ENCODE measurements at places on chromosomes 16 and 17. TPM values are rescaled to one million over a fixed set of nuclear protein-coding genes. Genes with fewer than 3 reads are reported as not detected.

KCNAB3 gene
- 2.9 TPM for total RNA-seq

EVPL gene
- 1.6 TPM for total RNA-seq

TVP23A gene
- 0.47 TPM for total RNA-seq

C16orf89 gene
- total RNA-seq, result 3.8 TPM

COG4 gene
- total RNA-seq, result 29.6 TPM

IRX5 gene
- not detected for total RNA-seq

SEPTIN12 gene
- total RNA-seq, result not detected

KCNH6 gene
- total RNA-seq, result not detected

ACSM2A gene
- not detected for total RNA-seq

SP2 gene
- total RNA-seq, result 5.7 TPM

GRCh38 chr17:19238167-19238505 is 970 bp downstream of the EPN2 start:
- DNase-seq, result peak; percentile 21

DNA sequence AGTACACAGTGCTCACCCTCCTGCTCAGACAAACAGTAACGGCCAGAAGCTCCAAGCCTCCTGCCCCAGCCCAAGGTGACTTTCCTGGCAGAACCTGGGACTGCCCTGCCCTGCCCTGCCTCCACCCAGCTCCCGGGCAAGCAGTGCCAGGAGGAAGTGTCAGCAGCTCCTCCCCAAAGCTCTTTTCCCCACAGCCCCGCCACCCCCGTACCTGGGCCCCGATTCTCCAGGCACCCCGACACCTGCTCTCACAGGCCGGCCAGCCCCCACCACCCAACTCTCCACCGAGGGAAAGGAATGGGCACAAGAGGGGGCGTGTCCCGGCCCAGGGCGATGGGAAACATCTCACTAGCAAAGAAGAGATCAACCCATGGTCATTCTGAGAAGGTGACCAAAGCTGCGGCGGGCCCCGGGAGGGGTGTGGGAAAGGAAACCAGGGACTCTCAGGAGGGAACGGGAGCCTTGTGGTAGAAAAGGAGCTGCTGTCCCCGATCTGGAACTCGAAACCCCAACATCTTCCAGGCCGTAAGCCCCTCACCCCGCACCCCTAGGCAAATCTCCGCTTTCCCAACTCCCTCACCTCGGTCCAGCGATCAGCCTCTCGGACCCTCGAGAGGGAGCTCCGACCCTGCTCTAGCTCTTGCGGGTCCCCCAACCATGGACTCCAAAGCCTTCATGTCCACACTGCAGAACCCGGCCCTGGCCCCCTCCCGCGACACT is 1.2 kb downstream of the BCAR1 start:
- DNase-seq, result no peak

GRCh38 chr17:44623070-44623725 is 33.1 kb upstream of the MEIOC start:
- no peak for DNase-seq

DNA sequence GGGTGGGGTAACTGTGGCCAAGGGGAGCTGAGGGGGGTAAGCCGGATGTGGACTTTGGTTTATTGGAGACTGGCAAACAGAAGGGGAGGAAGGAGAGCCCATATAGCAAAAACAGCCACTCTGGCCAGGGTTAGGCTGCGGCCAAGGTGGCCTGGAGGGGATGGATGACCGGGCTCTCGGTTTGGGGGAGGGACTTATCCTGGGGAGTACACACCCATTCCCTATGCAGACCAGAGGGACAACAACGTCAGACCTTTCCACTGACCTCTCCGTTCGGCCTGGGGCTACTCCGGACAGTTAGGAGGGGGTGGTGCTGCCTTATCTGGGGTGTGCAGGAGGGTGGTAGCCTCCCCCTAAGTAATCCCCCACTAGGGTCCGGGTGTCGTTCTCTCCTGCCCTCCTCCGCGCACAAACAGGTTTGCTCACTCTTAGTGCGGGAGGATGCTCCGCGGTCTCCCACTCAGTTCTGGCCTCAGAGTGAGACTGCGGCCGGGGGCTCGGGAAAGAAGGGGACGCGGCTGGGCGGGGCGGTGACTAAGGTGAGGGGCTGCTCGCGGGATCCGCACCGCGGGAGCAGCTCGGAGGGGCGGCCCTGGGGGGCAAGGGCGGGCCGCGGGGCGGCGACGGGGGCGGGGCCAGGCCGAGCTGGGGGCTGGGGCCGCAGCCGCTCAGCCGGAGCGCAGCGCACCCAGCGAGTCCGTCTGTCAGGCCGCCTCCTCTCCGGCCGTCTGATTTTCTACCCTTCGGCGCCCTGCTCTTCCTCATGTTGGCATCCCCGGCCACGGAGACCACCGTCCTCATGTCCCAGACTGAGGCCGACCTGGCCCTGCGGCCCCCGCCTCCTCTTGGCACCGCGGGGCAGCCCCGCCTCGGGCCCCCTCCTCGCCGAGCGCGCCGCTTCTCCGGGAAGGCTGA is at the start of gene WNK4:
TSS of gene WNK4 (plus strand) at position 675 of the 915 bp plus-strand sequence. CDS start at position 764, 89 bp downstream.
- no peak for DNase-seq

GRCh38 chr17:68385490-68386215 is 71.6 kb downstream of the WIPI1 start:
- no peak for DNase-seq

DNA sequence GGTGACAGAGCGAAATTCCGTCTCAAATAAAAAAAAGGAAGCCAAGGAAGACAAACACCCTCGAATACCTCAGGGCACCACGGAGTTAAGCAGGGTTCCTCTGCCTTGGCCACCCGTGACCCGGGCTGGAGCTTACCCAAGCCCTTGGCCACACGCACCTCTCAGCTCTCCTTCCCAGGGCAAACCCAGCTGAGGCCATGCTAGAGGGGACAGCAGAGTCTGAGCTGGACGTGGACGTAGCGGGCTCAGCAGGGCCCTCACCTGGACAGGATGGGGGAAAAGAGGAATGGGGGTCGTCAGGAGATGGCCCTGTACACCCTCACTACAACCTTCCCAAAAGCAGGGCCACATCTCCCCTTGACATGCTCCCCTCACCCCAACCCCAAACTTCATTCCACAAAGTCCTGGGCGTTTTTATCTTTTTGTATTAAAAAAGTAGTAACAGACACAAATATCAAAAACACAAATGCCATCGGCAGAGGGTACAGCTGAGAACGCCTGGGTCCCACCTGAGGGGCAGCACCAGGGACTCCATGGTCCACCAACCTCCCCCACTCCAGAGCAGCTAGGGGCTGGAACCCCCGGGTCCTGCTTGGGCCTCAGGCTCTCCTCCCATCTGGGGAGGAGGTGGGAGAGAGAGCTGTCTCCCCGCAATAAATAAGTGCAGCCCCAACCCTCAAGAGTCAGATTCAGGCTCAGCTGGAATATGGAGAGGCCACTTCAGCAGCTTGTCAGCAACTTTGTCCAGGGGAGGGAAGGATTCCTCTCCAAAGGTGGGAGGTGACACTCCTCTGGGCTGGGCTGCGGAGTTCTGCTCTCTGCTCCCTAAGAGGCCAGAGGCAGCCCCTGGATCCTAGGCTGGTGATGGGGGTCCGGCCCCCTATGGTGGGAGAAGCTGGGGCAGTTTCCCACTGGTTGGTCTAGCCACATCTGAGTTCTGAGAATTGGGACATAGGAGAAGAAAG is 11.9 kb downstream of the PER1 start:
- DNase-seq, result no peak

DNA sequence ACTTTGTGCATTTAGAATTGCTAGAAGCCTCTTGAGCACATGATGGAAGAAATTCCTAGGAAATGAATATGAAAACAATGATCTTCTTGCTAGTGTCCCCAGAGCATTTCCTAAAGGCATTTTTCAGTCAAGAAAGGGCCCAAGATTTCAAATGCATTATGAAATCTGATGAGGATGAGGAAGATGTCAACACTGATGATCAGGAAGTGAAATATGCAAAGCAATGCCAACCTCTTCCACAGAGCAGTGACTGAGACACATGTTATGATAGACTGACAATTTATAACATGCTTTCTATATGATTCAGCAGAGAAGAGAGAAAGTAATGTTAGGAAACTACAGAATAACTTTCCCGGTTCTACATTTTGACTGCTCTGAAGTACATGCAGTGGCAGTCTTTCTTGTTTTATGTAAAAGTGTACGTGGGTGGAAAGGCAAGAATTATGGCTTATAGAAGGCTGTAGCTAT is 859.1 kb upstream of the GOT2 start:
- no peak for DNase-seq

DNA sequence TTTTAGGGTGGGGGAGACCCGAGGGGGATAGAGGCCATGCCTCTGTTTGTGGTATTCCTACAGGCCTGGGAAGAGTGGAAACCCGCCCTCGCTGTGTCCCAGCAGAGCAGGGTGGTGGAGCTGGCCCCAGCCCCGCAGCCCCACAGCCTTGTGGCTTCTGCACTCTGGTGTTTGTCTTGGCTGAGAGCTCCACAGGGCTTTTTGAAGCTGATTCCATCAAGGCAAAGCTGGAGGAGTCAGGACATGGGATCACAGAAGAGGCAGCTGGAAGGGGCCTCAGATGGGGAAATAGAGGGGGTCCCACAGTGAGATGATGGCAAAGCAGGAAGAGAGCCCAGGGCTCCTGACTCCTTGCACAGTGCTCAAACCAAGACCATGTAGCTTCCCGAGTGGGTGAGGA is 5.0 kb upstream of the WFIKKN2 start:
- no peak for DNase-seq

DNA sequence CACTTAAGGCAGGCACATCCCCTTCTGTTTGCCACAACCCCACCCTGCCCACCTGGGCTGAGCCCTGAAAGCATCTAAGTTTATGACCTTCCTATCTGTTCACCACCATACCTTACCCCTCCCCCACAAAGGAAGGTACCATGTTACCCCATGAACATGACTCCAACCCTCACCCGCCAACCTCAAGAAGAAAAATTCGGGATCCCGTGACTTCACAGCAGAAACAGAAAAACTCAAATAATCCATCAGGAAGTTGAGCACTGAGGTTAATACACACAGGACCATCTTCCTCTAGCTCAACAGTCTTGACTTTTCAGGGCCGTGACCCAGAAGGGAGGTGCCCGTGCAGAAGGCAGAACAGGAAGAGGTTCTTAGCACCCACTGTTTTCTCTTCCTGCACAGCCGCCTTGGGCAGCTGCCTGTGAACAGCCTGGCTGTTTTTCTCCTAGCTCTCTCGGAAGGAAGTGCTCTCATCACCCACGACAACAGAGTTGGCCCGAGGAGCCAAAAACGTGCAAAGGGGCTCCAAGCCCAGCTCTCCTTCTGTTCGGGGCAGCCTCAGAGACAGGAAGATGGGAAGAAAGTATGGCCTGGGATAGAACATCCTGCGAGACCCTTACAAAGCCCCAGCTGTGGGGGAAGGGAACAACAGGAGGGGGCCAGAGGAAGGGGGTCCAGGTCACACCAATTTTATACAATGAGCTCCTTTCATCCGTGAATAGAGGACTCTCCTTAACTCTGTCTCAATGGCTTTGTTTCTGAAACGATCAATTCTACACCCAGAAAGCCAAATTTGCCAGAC is 101.1 kb downstream of the XYLT1 start:
- no peak for DNase-seq

DNA sequence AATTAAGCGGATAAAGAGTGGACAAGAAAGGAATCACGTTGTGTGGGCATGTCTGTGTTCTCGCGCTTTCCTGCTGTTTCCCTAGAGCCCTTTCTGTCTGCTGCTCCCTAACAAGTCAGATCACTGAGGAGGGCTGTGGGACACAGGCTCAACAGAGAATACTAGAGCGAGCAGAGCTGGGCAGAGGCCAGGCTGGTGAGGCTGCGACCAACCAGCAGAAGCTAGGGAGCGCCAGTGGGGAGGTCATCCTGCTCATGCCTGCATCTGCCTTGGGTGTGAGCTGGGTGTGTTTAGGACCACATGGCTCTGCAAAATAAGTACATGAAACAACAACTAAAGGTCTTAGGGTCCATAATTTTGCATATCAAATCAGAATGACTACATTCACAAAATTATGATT is 11.5 kb upstream of the FOXJ1 start:
- no peak for DNase-seq

GRCh38 chr17:80836971-80837481 is 154.6 kb upstream of the CHMP6 start:
- DNase-seq, result no peak

GRCh38 chr17:76237859-76238313 is 2.4 kb downstream of the RNF157 start:
- no peak for DNase-seq

DNA sequence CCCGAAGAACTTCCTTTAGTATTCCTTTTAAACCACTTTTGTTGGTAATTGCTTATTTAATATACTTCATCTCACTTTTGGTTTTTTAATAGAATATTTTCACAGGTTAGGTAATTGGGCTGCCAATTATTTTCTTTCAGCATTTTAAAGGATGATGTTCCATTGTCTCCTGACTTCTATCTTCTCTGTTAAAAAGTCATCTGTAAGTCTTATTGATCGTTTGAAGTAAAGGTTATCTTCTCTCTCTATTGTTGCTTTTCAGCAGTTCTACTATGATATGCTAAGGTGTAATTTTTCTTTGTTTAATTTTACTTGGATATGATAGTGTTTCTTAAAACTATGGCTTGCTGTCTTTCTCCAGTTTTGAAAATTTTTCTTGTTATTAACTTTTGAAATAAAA is 307.5 kb downstream of the MAP2K4 start:
- no peak for DNase-seq

GRCh38 chr16:57562669-57563486 is 20.4 kb downstream of the ADGRG5 start:
- DNase-seq, result no peak

GRCh38 chr17:14351493-14351892 is 50.6 kb downstream of the HS3ST3B1 start:
- DNase-seq, result no peak

DNA sequence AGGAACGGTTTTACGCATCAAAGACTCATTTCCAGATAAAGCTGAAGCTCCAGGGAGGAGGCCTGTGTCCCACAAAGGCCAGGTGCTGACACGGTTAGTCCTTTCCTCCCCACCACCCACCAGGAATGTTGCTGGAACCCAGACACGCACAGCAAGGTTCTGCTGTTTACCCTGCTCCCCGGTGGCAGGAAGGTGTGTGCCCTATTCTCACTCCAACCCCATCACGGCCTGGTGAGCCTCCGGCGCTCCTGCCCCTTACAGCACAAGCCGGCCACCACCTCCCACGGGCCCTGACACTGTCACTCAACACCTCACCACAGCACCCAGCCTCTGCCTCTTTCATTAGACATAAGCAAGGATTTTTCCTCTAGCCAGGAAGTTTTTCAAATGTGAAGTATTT is 47.8 kb downstream of the ANKRD11 start:
- no peak for DNase-seq

GRCh38 chr17:4724650-4725049 is 6.6 kb upstream of the MED11 start:
- DNase-seq, result no peak

- no peak for DNase-seq
Observed at GRCh38 chr16:66940236-66940635, 4.9 kb downstream of the CES2 start.

GRCh38 chr17:78532922-78533640 is 44.1 kb downstream of the DNAH17 start:
- no peak for DNase-seq

- DNase-seq, result no peak
Observed at GRCh38 chr16:58615280-58615679, 14.3 kb downstream of the CNOT1 start.

- no peak for DNase-seq
Observed at GRCh38 chr16:60748366-60748765, 1287.9 kb downstream of the CDH8 start.

Measured in omental fat pad (tissue), 4 donors.